ENCODE measurements at places on chromosomes 11 and 22.

DNA sequence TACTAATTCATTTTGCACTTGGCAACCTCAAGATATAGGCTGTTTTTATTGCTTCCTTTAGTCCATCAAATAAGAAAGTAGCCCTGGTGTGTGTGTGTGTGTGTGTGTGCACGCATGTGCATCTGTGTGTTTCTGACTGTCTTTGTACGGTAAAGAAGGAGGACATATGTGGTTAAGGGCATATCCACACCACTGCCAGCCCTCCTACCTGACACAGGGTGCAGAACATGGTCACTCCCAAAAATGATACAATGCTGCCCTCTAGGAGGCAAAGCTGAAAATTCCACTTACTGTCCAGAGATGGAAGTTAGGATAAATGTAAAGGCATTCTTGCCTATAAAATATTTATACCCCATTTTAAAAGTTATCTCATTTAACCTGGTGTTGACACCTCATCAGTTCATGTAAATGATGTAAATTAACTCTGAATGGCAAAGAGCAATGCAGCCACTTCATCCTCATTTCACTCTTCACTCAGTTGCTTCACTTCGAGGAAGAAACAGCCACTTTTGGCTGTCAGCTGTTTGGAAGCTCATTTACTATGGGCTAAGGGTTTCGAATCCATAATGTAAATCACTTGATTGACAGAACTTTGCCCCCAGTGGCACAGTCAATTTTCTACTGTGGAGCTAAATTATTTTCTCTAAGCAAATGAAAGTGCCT is 83.1 kb upstream of the MTNR1B start:
- peak; percentile 54 for DNase-seq

GRCh38 chr11:86570020-86570419 is 102.4 kb downstream of the ME3 start:
- no peak for DNase-seq

- no peak for DNase-seq
Observed at GRCh38 chr11:126443120-126443519, 87.6 kb downstream of the ST3GAL4 start.

DNA sequence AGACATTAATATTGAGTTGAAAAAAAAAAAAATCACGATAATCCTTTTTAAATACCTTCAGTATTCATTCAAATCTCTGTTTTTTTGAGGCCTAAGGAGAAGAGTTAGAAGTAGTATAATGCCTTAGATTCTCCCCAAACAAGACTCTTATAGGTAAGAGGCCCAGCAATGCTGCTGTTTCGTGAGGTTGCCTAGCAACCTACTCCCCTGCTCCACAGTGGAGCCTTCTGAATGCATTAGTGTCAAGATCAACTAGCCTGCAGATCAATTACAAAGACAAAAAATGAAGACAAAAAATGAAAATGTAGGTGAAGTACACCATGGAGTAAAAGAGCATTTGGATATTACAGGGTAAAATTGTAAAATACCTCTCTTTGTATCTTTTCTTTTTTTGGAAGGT is 229.8 kb upstream of the LUZP2 start:
- no peak for DNase-seq

DNA sequence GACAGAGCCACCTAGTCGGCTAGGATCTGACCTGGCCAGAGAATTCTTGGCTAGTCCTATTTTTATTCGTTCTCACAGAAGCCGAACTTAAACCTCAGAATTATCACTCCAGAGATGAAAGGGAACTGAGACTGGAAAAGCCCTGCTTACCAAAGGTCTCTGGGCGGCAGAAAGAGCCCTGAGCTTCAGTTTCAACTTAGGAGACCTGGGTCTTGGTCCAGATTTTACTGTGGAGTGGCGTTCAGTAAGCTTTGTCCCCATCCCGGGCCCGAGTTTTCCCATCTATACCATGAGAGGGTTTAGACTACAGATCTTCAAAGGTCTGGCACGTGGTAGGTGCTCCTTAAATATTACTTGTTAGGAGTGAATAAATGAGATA is 516 bp downstream of the NEU3 start:
- DNase-seq = no peak

- no peak for DNase-seq
Observed at GRCh38 chr11:85923455-85923854, 68.3 kb downstream of the CCDC83 start.

- DNase-seq = no peak
Observed at GRCh38 chr11:21514316-21514715, 678.6 kb upstream of the ANO5 start.

GRCh38 chr11:116825434-116825833 is 2.3 kb upstream of the APOA4 start:
- no peak for DNase-seq

DNA sequence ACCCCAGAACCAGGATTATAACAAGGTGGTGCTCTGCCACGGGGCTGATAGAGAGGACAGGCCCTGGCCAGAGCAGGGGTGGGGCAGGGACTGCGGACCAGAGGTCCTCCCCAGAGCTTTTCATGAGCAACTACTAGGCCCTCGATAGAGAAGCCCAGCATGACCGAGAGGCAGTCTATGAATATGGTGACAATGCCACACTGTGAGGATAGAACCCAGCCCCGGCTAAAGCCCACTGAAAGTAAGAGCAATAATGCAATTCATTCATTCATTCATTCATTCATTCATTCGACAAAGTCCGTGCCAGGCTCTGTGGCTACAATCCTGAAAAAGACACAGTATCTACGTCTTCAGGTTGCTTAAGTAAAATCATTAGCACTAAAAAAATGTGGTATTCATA is 35.6 kb upstream of the CD5 start:
- no peak for DNase-seq
